ENCODE measurements at places on chromosomes 6 and 20. TPM values are rescaled to one million over a fixed set of nuclear protein-coding genes. Genes with fewer than 3 reads are reported as not detected.

- no peaks in the 10 kb centered on the region for H3K27me3 ChIP-seq
- peaks cover 10% of the 10 kb centered on the region for H3K4me1 ChIP-seq
- no peak overlapping the region for H3K4me3 ChIP-seq
- H3K27ac ChIP-seq = no peak overlapping the region
These were observed 44.3 kb upstream of the PTGIS start for GRCh38 chr20:49612127-49612738.

DNA sequence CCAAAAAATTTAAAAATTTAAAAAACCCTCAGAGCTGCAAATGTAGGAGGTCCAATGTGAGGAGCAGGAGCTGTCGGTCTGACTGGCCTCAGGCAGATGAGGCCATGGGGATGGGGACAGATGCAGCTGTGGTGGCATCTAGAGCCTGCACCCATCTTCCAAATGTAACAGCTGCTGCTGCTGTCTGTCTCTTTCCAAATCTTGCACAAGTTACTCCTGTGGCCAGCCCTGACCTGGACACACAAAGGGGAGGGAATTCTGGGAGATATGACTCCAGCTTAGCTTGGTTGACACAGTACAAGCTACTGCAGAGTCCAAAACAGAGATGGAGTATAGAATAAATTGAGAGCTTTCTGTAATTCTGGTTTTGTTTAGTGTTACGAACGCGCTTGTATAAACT, 115.2 kb downstream of the PRND start:
- H3K4me1 ChIP-seq = no peaks in the 10 kb centered on the region
- H3K4me3 ChIP-seq = no peak overlapping the region
- no peak overlapping the region for H3K27ac ChIP-seq
- no peaks in the 10 kb centered on the region for H3K36me3 ChIP-seq

DNA sequence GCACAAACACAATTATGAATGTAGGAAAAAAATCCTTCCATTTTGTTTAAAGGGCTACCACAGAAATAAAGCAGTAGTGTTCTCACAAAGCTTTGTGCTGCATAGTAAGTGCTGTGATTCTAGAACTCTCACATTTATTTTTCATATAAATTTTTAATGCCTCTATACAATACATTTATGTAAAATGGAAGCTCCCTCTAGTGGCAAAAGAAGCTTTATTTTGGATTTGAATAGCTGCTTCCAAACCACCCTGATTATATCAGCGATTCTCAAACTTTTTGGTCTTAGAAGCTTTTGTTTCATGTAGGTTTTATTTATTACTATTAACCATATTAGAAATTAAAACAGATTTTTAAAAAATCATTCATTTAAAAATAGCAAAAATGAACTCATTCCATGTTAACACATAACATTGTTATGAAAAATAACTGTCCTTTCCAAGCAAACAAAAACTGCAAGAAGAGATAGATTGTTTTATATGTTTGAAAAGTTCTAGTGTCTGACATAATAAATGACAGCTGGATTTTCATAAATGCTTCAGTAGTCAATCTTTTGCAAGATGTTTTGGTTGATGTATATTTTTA, 38.4 kb downstream of the HS3ST5 start:
- no peak overlapping the region for H3K4me3 ChIP-seq
- no peaks in the 10 kb centered on the region for H3K4me1 ChIP-seq
- no peak overlapping the region for H3K27ac ChIP-seq
- H3K27me3 ChIP-seq = no peaks in the 10 kb centered on the region
- DNase-seq = peak; percentile 33

DNA sequence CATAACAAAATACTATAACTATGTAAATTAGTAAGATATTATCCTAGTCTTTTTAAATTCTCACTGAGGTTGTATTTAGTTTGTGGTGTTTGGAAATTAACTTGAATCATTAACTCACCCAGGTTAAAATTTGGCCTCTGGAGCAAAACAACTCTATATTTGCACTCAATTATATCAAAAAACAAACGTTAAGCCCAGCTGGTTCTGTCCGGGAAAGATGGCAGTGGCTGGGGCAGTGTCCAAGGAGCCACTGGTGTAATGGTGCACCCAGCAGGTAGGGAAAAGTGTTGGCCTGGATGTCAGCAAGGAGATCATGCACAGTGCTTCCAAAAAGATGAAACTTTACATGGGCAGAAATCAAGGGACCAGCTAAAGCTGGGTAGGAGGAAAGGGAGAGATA, 285.3 kb upstream of the CITED2 start:
- no peaks in the 10 kb centered on the region for H3K36me3 ChIP-seq
- no peaks in the 10 kb centered on the region for H3K27me3 ChIP-seq
- no peak overlapping the region for H3K4me3 ChIP-seq

DNA sequence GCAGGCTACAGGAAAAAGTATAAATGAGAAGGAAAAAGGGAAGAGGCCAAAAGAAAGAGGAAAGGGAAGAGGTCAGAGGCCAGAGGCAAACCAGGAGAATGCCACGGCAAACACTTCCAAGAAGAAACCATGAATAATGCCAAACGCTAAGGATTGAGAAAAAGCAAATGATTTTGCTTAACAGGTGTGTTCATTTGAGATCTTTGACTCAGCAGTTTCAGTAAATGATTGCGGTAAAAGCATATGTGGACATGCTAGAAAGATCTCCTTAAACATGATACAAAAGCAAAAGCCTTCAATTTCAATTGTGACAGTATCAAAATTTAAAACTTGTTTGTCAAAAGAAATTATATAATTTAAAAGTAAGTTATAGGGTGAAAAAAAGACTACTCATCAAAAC, 70.6 kb downstream of the UBE3D start:
- no peak overlapping the region for H3K4me3 ChIP-seq
- H3K27me3 ChIP-seq = no peaks in the 10 kb centered on the region
- H3K4me1 ChIP-seq = no peaks in the 10 kb centered on the region
- no peaks in the 10 kb centered on the region for H3K36me3 ChIP-seq
- DNase-seq = no peak

DNA sequence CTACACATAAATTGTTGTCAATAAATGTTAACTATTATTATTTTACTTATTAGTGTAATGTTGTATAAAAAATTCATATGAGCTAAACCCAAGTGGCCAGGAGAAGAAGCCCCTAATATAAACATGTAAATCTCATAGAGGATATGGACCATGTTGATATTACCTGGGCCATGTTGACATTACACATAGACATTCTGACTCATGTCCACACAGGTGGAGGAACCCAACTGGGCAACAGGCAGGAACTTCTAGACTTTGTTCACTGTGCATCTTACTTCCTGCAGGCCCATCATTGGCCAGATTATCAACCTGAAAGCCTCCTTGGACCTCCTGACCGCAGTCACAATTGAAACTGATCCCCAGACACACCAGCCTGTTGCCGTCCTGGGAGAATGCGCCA, 7.2 kb downstream of the BPIFA2 start:
- no peak for DNase-seq
- H3K27ac ChIP-seq = no peak overlapping the region

Gene NRSN1
- not detected for polyA plus RNA-seq

Gene SYNDIG1
- polyA plus RNA-seq = 8.2 TPM
